ENCODE measurements at places on chromosomes 5 and 9.

GRCh38 chr5:69404659-69405330, 10.1 kb upstream of the MARVELD2 start:
- no peak for DNase-seq

GRCh38 chr9:129340427-129341170, 162.5 kb upstream of the IER5L start:
- DNase-seq: no peak

GRCh38 chr5:59674763-59675162, 218.8 kb downstream of the PDE4D start:
- no peak for DNase-seq

- DNase-seq: no peak
Measured at GRCh38 chr5:93892481-93892880, 151.1 kb upstream of the POU5F2 start.

DNA sequence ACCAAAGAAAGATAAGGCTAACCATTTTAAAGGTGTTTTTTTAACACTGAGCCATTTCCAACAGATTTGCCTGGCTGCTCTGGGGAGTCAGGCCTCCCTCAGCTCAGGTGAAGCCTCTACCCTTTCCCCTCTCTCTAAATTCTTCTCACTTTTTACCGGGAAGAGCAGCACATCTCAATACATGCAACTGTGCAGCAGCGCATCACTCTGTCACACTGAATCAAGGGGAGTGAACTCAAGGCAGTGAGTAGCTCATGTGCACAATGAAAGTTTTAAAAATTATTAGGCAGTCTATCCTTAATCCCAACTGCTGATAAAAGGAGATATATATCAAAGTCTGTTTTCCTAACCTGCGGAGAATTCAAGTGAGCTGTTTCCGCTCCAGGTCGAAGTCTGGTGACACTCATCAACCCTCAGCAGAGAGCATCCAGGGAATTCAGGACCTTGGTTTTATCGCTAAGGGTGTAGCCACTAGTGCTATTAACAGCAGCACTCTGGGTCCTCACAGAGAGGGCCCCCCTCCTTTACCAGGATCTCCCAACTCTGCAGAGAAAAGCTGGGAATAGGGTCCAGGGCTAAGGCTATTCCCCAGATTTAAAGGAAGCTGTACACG, 1.0 kb downstream of the CEMIP2 start:
- DNase-seq: peak; percentile 43

GRCh38 chr5:159448-160172, 31.7 kb upstream of the LRRC14B start:
- DNase-seq: no peak

GRCh38 chr9:38649731-38650363, 29.5 kb upstream of the ANKRD18A start:
- DNase-seq: no peak

GRCh38 chr5:132225165-132226032, 2.3 kb downstream of the P4HA2 start:
- peak; percentile 88 for DNase-seq

DNA sequence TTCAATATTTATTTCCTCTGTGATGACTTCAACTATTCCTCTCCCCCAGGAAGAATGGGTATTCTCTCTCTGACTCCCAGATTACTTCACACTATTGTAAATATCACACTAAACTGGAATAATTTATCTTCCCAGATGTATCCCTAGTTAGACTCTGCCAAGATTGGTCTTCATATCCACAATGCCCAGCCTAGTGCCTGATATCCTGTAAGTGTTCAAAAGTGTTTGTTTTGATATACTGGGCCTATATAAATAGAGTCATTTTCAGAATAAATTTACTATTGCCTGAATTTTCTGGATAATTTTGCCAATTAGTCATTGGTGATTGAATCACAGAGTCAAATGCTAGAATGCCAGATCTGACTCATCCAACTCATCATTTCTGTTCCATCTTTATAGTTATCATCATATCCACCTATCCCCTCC, 143.7 kb upstream of the TNC start:
- DNase-seq: peak; percentile 60

DNA sequence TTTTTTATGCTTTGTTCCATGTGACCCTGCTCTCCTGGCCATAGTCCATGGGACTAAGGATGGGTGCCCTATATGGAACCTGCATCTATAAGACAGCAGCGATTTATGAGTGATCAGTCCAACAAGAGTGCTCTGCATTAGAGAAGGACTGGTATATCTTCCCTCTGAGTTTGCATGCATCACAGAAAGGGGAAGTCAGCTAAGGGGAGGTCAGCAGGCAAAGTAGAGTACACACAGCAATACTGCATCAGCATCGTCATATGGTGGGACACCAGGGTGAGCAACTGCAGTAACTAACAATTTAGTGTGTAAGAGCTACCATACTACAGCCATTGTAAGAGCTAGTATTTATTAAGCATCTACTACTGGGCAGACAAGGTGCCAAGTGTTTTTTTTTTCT, 311.3 kb downstream of the NDUFS4 start:
- no peak for DNase-seq

DNA sequence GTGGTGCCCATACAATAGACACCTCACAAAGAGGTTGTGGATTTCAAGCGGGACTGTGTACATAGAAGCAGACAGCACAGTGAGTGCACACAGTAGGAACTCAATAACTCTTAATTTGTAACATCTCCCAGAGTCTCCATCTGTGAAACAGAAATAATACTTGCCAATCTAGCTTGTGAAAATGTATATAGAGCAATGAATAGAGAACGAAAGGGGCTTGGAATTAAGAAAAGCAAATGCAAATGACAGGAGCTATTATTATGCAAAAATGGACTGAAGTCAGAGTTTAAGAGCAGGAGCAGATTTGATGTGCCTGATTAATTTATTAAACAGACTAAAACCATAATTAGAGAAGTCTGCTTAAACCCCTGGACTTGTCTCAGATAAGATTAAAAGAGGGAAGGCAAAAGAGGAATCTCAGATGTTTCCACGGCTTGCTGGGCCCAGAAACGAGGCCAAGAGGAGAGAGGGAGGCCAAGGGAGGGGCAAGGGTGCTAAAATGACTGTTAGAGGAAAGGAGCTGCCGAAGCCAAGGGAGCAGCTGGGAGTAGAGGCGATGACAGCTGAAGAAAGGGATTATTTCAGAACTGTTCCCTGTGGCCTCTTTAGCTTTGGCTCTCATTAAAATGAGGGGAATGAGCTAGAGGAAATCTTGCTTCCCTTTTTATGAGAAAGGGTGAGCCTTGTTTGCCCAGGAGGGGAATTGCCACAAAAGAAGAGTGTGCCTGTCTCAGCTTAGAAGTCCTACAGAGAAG, 72.1 kb downstream of the FEM1C start:
- peak; percentile 69 for DNase-seq

DNA sequence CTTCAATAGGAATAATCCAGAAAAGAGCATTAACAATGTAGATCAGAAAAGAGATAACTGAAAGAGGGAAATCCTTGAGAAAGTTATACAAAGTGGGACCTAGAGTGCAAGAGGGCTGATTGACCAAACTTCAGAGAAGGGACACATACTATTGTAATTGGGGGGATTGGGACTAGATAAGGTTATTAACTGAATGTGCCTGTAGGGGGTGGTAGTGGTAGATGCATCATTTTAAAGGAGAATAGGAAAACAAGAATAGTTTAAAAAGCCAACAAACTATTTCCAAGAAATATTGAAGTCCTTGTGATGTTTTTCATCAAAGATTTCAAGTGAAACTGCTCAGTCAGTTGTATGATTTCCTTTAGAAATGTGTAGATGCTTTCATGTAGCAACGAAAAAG, 468.5 kb downstream of the TAF11L14 start:
- no peak for DNase-seq

DNA sequence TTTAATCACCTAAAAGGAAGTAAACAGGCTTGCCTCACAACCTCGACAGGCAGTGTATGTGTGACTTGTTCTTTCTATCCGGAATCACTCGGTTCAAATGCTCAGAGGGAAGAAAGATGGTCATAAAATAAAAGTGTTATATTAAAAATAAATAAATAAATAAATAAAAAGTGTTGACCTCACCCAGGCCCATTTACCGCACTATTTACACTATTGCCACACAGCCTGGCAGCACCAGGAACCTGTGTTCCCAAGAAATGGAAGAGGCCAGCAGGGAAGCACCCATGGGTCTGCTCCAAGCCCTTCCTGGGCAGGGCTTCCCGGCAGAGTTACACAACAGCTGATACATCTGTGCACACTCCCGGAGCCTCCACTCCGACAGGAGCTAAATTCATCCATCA, 127.9 kb downstream of the EFNA5 start:
- DNase-seq: peak; percentile 92

DNA sequence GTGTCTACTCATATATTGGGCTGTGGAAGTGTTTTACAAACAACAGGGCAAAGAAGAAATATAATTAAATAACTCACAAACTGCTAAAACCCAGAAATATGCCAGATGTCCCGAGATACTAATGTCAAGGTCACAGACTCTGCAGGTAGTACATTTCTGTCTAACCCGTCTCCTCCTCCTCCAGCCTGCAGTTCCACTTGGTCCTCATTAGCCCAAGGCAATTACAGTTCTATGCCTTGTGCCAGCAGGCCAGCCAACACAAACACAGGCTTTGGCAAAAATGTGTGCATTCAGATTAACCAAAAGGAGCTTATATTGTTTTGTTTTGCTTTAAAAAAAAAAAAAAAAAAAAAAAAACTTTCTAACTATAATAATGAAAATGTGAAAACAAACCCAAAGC, 148.8 kb downstream of the MYO10 start:
- peak; percentile 88 for DNase-seq

- peak; percentile 91 for DNase-seq
Measured at GRCh38 chr9:137034709-137035506, 3.0 kb upstream of the FUT7 start.

GRCh38 chr5:61575103-61575502, 243.0 kb downstream of the ZSWIM6 start:
- DNase-seq: peak; percentile 86

GRCh38 chr5:73447530-73448462, 781 bp downstream of the FOXD1 start:
- DNase-seq: peak; percentile 88

DNA sequence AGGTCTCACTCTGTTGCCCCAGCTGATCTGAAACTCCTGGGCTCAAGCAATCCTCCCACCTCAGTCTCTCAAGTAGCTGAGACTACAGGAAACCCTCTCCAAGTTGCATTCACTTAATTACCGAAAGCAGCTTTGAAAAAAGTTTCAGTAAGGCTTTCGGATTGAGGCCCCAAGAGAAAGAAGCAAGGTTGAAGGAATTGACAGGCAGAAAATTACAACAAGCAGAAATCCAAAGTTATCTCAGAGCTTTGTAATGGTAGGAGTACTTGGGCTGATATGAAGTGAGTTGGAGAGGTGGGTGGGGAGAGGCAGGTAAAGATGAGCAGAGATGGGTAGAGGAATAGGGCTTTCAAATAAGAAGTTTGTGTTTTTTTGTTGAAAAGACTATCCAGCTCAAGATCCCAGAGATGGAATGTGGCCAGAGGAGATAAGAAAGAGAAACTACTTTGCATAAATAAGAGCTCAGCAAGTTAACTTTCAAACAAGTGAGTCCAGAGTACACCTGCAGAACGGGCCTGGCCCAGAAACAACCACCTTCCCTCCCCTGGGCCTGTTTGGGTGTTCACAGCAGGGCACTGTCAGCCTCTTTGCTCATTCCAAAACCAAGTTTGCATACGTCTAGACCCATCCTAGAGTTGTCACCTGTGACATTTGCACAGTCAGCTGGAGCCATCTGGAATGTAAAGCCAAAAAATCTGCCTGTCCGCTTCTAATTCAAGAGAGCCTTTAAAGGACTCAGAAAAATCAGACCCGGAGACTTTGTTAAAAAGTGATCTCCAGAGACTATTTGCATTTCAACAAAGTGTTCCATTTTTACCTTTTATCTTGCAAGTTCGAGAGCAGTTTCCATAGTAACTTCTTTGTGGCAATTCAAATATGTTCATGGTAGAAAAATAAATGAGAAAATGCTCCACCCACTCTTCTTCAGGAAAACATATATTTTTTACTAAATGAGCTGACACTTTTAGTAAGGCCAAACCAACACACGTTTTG, 2.2 kb upstream of the CLINT1 start:
- no peak for DNase-seq

- no peak for DNase-seq
Measured at GRCh38 chr5:87139795-87140194, 127.9 kb upstream of the RASA1 start.

GRCh38 chr5:94228791-94229190, 389.6 kb downstream of the KIAA0825 start:
- DNase-seq: peak; percentile 26

- DNase-seq: peak; percentile 8
Measured at GRCh38 chr9:131609099-131609830, 63.9 kb downstream of the PRRT1B start.

DNA sequence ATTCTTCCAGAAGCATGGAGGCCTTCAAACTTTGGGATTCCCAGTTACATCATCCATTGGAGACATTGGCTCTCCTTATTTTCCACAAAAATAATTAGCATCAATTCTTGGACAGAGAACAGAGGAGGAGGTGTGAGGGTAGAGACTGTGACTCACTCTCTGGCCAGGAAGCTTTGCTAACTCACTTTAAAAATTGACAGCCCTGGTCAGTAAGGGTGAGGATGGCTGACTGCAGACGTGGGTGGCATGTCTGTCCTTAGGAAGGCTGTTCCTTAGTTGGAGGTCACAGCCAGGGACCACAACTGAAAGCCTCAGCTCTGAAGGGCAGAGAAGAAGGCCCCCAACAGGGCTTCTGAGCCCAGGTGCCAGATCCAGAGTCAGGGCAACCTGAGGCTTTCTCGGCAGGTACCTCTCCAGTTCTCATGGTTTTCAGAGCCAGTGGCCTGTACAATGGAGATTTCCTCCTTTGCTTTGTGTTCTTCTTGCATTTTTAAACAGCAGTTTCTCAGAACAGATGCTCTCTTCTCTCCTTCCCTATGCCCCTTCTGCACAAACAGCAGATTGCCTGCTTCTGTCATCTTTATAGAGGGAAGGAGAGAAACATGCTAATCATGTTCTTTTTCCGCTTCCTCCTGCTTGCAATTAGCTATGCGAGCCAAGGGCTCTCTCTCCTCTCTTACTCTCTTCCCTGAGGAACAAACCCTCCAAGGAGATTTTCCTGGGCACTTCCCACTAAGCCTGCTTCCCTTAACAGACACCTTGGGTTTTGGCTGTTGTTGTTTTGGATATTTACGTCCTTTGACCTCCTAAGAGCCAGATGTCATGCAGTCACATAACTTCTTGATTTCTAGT, 92.5 kb upstream of the ZNF366 start:
- DNase-seq: no peak

DNA sequence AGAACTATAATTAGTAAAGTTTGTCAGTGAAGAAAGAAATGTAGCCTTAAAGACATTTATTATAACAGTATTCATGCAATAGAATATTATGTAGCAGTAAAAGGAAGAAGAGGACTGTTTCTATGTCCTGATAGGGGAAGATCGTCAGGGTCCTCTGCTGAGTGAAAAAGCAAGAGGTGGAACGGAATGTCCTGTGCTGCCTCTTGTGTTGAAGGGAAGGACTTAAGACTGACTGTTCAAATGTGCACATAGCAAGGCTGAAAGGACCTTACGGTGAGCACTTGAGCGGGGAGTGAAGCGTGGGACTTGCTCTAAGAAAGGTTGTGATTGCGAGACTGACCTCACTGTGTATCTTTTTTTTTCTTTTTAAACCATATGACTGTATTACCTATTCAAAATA, 63.2 kb downstream of the SNX24 start:
- no peak for DNase-seq
